COR-L47 (cell line): ENCODE measurements at places on chromosomes 1 and 21.
A peak's percentile ranks its signal among the peaks of the same experiment; 100 is the strongest.

DNA sequence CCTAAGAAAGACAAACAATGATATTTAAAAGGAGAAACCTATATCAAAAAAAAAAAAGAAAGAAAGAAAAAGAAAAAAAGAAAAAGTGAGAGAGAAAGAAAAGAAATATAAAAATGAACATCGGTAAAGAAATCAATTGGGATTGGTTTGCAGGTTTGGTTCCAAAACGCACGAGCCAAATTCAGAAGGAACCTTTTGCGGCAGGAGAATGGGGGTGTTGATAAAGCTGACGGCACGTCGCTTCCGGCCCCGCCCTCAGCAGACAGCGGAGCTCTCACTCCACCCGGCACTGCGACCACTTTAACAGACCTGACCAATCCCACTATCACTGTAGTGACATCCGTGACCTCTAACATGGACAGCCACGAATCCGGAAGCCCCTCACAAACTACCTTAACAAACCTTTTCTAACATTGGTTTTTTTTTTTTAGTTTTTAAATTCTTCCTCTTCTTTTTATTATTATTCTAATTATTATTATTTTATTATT lies 11.7 kb downstream of the LHX9 start:
- DNase-seq, result no peak

DNA sequence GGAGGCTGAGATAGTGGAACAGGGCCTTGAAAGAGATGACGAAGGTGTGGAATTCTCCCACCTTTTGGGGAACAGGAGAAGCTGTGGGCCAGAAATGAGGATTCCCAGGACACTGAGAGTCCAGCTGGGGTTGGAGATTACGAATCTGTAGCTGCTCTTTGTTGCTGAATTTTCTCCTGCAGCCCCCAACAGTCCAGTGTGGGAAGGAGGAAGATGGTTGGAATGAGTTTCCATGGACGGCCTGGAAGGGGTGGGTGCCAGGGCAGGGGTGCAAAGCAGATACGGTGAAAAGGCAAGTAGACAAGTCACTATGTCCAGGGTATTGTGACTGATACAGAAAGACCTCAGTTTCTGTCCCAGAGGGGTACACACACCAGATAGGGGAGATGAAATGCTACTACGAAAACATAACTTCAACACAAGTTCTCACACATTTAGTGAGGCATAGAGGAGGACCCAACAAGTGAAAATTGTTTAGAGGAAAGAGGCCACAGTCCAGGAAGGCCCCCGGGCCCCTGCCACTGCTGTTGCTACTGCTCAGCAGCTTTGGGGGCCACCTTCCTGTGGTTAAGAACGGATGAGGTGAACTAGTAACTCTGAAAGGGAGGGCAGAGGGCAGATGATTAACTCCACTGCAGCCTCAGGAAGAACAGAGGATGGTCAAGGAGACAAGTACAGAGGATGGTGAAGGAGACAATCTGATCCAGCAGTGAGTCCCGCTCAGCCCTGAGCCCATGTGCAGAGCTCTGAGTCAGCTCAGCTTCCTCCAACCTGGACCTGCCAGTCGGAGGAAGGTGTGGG lies 7.3 kb downstream of the CD244 start:
- no peak for DNase-seq

- no peak for DNase-seq
Observed at GRCh38 chr1:191592039-191592438, 566.2 kb upstream of the RGS18 start.

- no peak for DNase-seq
Observed at GRCh38 chr1:111598544-111598943, 21.0 kb upstream of the RAP1A start.

- DNase-seq, result no peak
Observed at GRCh38 chr1:71711456-71711855, 570.9 kb downstream of the NEGR1 start.

GRCh38 chr1:159008744-159009188 lies 941 bp upstream of the IFI16 start:
- no peak for DNase-seq

DNA sequence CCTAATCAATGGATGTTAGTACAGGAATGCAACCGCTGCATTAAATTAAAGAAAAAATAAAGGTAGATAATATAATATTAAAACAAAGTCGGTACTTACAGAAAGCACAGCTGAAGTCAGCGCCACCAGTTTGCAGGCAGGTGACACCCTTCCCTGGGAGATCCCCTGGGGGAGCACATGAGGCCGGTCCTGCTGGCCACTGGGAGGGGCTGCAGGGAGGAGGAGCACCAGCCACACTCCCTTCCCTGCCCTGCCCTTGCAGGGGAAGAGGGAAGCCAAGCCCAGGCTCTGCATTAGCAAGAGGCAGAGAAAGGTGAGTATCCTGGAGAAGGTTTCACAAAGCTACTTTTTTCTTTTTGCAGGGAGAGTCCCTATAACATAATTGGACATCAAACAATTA lies 507.0 kb downstream of the AJAP1 start:
- DNase-seq, result no peak

GRCh38 chr1:236338096-236338495 lies 56.0 kb upstream of the EDARADD start:
- DNase-seq, result no peak

- DNase-seq, result no peak
Observed at GRCh38 chr21:15192243-15192642, 127.4 kb upstream of the NRIP1 start.

DNA sequence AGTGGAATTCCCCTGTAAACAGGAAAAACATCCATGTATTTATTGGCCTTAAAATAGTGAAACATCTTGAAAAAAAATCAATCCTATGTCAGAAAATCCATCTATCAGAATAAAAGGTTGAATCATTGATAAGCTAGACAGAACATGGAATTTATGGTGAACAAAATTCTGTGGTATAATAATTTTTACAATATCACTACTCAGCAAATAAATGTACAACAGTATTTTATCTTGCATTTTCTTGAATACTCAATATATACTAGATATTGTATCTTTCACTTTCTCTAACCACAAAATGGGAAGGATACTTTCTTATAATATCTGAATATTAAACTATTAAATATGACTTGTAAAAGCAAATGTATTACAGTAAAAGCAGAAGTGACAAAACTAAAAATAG lies 5.7 kb upstream of the UBE4B start:
- no peak for DNase-seq

- DNase-seq, result no peak
Observed at GRCh38 chr1:206560007-206560716, 52.1 kb downstream of the EIF2D start.

DNA sequence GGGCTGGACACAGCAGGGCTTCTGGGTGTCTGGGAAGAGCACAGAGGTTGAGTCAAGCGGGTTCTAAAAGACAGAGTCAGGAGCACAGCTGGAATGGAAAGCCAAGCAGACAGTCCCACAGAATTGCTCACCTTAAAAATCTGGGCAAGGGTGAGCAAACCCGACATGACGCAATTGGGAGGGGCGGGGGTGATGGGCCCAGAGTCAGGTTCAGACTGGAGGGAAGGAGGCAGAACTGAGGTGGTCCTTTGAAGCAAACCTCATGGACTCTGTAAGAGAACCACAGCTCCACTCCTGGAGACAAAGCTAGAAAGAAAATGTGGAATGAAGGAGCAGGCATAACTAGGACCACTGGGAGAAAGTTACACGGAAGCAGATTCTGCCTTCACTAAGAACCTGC lies 49.0 kb downstream of the FAM78B start:
- no peak for DNase-seq

- no peak for DNase-seq
Observed at GRCh38 chr1:47389731-47390130, 26.4 kb upstream of the FOXE3 start.

GRCh38 chr1:206680279-206680678 lies 4.4 kb upstream of the MAPKAPK2 start:
- DNase-seq, result no peak

GRCh38 chr21:15061747-15062605 lies 2.8 kb downstream of the NRIP1 start:
- DNase-seq, result no peak

GRCh38 chr1:198437332-198437731 lies 103.1 kb downstream of the ATP6V1G3 start:
- no peak for DNase-seq

DNA sequence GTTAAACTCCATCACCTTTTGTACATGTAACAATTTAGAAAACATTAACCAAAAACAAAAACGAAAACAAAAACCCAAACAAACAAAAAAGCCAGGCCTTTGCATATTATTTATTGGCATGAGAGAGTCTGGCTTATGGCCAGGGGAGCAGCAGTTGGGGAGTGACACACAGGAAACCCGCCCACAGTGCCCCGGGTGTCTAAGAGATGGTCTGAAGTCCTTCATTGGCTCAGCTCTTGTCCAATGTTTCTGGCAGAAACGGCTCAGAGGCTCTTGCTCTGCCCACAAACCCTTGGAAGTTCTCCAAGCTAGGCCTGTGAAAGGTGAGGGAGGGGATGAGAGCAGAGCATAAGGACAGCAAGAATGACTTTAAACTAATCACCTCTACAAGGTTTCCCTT lies 131.5 kb downstream of the CNIH3 start:
- DNase-seq, result peak; percentile 30

DNA sequence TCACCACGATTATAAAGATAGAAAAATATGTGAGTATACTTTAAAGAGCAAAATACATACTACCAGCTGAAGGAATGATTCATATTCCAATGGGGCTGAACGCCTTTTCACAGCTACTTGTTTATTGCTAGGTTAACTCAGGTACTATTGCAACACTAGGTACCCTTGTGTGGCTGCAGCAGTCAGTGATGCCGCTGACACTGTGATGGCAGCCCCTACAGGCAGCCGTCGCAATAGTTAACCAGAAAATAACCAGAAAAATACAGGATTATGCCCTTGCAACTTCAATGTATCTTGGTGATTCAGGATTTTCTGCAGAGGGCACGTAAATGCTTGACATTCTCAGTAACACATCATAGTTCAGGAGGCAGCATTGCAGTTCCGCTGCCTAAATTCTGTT lies 1.6 kb upstream of the MARK1 start:
- no peak for DNase-seq

DNA sequence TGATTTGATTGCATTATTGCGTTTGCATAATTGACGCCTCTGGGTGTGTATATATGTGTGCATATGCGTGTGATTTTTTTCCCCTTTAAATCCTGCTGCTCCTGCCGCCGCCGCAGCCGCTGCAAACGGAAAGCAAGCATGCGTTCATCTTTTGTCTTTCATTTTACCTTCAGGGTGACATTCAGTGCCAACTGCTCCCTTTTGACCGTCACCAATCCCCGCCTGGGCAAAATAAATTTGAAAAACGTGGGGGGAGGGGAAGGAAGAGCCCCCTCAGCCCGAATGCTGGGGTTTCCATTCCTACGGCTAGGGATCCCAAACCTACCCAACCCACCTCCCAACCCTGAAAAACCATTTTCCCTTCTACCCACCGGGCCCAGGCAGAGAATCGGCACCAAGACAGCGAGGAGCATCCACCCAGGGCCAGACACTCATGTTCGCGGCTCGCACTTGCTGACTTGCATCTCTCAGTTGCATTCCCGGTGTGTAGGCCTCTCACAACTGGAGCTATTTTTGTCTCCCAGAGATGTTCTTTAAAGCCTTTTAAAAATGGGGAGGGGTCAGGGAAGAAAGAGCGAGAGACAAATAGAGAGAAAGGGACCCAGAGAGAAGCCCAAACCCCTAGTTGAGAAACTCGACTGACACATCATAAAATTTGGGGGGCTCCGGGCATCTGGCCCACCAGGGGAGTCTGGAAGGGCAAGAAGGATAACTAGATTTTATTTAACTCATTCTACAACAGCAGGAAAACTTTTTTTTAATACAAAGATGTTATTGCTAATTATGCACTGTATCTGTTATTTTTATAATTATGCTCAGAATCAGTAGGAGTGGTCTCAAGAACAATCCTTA lies 367.1 kb upstream of the ESRRG start:
- DNase-seq, result peak; percentile 28

GRCh38 chr21:36325373-36326010 lies 5.5 kb downstream of the MORC3 start:
- DNase-seq, result no peak

GRCh38 chr21:45332415-45332814 lies 44.7 kb upstream of the POFUT2 start:
- DNase-seq, result no peak

- DNase-seq, result no peak
Observed at GRCh38 chr1:22721122-22721873, 10.7 kb downstream of the EPHB2 start.

GRCh38 chr1:48402599-48402998 lies 69.4 kb downstream of the SPATA6 start:
- no peak for DNase-seq

GRCh38 chr1:170874671-170875070 lies 60.7 kb upstream of the MROH9 start:
- no peak for DNase-seq

DNA sequence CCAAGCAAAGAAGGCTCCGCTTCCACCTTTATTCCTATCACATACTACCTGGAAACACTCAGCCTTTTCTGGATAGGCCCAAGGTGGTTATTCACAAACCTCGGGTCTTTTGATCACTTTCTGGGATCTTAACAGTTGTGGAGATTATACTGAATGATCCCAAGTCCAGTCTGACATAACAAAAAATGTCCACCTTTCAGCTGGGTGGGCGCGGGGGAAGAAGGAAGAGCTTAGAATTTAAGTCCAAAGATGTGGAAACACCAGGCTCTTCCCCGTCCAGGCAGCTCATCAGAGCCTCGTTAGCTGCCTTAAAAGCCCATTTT lies 338 bp upstream of the C1orf53 start:
- no peak for DNase-seq

- no peak for DNase-seq
Observed at GRCh38 chr1:35448344-35448801, 108.8 kb downstream of the KIAA0319L start.

DNA sequence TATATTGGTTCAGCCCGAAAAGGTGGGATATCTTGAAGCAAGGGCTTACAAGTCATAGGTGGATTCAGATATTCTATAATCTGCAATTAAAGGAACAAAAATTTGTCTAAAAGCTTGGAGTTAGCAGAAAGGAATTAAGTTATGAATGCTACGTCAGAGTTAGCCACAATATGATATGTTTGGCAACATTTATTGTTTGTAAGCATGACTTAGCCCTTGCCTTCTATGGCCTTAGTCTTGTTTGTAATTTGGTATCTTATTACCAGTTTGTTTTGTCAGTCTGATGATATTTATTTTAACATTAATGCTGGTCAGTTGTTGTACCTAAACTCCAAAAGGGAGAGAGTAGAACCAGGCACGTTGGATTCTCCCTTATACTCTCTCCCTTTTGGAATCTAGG lies 43.1 kb upstream of the SUCO start:
- no peak for DNase-seq
